ENCODE measurements at places on chromosomes 6 and 20. TPM values are rescaled to one million over a fixed set of nuclear protein-coding genes. Genes with fewer than 3 reads are reported as not detected.

The SLC13A3 gene
- 2.5 TPM for total RNA-seq

The MLIP gene
- total RNA-seq, result not detected

The UBD gene
- total RNA-seq, result not detected

The MAK gene
- under 0.01 TPM for total RNA-seq

The CCN2 gene
- 211 TPM for total RNA-seq

The TCF21 gene
- total RNA-seq, result 6.6 TPM

The WFDC5 gene
- not detected for total RNA-seq

The ZSCAN31 gene
- 4.2 TPM for total RNA-seq

The PGBD1 gene
- 6.9 TPM for total RNA-seq

The RIPOR3 gene
- total RNA-seq, result 0.54 TPM

The NMBR gene
- total RNA-seq, result not detected

The TEAD3 gene
- total RNA-seq, result 5.0 TPM

The TRIM40 gene
- not detected for total RNA-seq

DNA sequence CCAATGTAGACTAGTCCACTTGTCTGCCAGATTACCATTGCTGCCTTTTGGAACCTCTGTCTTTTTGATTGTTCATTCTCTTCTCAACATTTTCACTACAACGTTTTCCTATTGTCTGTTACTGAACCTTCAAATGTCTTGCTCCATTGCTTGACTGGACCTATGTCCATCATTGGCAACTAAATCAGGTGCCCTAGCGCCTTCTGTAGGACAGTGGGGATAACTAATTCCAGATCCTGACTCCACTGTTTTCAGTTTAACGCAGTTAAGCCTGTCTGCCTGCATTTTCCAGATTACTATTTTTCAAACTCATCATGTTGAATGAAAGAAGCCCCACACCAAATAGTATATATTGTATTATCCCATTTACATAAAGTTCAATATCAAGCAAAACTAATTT, 433.6 kb downstream of the RNF144B start:
- no peaks in the 10 kb centered on the region for H3K27me3 ChIP-seq
- H3K27ac ChIP-seq, result no peak overlapping the region
- no peaks in the 10 kb centered on the region for H3K36me3 ChIP-seq
- DNase-seq, result no peak
- no peaks in the 10 kb centered on the region for H3K4me1 ChIP-seq

GRCh38 chr20:23634985-23635767, 2.6 kb downstream of the CST3 start:
- H3K4me3 ChIP-seq, result no peak overlapping the region
- no peak for DNase-seq
- peaks cover 8% of the 10 kb centered on the region for H3K4me1 ChIP-seq
- no peaks in the 10 kb centered on the region for H3K27me3 ChIP-seq

- no peaks in the 10 kb centered on the region for H3K36me3 ChIP-seq
- no peak overlapping the region for H3K27ac ChIP-seq
- H3K4me1 ChIP-seq, result peaks cover 5% of the 10 kb centered on the region
- no peak overlapping the region for H3K4me3 ChIP-seq
- DNase-seq, result no peak
- H3K27me3 ChIP-seq, result no peaks in the 10 kb centered on the region
Measured at GRCh38 chr6:113394216-113394615, 462.9 kb upstream of the MARCKS start.

DNA sequence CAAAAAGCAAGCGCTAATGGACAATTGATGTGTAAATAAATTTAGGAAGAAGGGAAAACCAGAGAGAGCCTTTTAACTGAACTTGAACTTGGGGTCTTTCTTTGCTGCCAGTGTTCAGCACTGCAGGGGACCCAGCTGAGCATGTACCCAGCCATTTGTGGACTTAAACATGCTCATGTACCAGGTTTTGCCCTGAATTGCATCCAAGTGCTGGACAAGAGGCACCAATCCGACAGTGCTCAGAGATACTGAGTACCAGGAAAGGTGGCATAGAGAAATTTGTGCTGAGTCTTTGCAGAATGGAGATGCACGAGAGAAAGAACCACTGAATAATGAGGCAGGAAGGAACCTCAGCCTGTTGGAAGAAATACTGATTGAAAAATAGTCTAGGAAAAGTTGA, 16.0 kb downstream of the AKAP12 start:
- 0 out of 2 replicates have a peak, but pooled peaks cover 2% of the 10 kb centered on the region for H3K36me3 ChIP-seq
- H3K4me1 ChIP-seq, result peaks cover 10% of the 10 kb centered on the region
- no peak for DNase-seq
- no peaks in the 10 kb centered on the region for H3K27me3 ChIP-seq

DNA sequence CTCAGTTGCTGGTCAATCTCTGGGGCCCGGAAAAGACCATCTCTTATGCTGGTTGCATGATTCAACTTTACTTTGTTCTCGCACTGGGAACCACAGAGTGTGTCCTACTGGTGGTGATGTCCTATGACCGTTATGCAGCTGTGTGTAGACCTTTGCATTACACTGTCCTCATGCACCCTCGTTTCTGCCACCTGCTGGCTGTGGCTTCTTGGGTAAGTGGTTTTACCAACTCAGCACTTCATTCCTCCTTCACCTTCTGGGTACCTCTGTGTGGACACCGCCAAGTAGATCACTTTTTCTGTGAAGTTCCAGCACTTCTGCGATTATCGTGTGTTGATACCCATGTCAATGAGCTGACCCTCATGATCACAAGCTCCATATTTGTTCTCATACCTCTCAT, 4.3 kb downstream of the OR2J3 start:
- DNase-seq, result no peak
- no peaks in the 10 kb centered on the region for H3K4me1 ChIP-seq
- H3K36me3 ChIP-seq, result no peaks in the 10 kb centered on the region
- no peak overlapping the region for H3K27ac ChIP-seq

DNA sequence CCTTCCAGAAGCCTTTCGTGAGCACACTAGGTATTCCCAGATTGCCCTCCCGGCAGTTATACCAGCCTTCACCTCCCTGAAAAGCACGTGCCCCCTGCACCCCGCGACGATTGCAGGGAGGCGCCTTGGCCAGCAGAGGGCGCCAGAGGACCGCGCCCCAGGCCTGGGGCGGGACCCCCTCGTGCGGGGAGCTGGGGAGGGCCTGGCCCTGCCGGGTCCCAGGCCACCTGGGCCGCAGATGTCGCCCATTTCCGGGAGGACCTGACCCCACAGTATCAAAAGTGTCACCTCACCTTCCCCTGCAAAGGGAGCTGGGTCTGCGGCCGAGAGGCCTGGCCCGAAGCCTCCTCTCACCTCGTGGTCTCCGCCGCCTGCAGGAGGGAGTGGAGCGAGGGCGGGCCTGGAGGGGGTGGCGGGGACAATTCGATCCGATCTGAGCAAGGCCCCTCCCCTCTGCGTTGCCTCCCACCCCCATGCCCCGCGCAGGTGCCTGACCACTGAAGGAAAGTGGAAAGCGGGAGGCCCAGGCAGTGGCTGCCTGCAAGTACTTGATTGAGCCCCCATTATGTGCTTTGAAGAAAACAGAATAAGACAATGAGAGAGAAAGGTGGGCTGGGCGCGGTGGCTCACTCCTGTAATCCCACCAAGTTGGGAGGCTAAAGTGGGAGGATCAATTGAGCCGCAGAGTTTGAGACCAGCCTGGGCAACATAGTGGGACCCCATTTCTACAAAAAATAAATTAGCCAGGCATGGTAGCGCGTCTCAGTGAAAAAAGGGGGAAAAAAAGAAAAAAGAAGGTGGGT, 3.5 kb upstream of the SNAI1 start:
- H3K4me1 ChIP-seq, result peaks cover 6% of the 10 kb centered on the region
- H3K36me3 ChIP-seq, result peaks cover under 1% of the 10 kb centered on the region
- no peak for DNase-seq
- peak overlapping the region; percentile 20 for H3K4me3 ChIP-seq
- H3K27ac ChIP-seq, result no peak overlapping the region

DNA sequence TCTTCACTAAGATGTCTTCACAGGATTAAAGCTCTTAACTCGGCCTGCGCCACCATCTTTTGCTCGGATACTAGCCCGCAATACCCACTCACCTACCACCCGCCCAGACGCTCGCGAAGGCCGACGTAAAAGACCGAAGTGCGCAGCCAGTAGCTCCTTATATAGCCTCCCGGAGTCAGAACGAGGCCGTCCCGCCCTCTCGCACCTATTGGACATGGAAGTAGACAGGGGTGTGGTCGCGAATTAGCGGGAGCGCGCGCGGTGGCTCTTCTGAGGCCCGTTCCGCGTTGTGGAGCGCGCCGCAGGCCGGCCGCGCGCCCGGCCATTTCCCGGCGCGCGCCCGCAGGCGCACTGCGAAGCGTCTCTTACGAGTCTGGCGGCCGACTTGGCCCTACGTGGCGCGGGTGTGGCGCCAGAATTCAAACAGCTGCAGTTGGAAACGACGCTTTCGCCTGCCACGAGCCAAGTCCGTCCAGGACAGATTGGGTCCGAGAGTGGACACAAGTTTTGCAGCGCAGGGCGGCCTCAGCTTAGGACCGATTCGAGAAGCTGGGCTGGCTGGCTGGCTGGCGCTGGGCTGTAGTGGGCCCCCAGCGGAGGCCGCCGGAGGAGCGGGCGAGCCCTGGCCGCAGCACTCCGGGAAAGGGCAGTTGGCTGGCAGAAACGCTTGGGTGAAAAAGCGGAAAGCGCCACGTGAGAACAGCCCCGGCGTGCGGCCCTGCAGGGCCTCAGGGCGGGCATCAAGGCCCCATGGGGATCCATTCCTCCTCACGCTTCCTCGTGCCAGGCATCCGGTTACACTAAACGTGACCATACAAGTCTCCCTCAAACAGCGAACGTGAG, 36.1 kb upstream of the SYNCRIP start:
- DNase-seq, result peak; percentile 99
- H3K4me3 ChIP-seq, result peak overlapping the region; percentile 75
- peaks cover 6% of the 10 kb centered on the region for H3K36me3 ChIP-seq
- no peaks in the 10 kb centered on the region for H3K27me3 ChIP-seq

- no peaks in the 10 kb centered on the region for H3K27me3 ChIP-seq
- H3K4me3 ChIP-seq, result no peak overlapping the region
Measured at GRCh38 chr6:142707255-142707654, 237.7 kb downstream of the HIVEP2 start.

- H3K4me1 ChIP-seq, result peaks cover 1% of the 10 kb centered on the region
- H3K4me3 ChIP-seq, result no peak within 1 kb of the TSS
Measured at GRCh38 chr20:43558412-43559146, at the start of gene SGK2. TSS of gene SGK2 (plus strand) at chr20:43559027. CDS start at chr20:43566496, 7,469 bp downstream.

DNA sequence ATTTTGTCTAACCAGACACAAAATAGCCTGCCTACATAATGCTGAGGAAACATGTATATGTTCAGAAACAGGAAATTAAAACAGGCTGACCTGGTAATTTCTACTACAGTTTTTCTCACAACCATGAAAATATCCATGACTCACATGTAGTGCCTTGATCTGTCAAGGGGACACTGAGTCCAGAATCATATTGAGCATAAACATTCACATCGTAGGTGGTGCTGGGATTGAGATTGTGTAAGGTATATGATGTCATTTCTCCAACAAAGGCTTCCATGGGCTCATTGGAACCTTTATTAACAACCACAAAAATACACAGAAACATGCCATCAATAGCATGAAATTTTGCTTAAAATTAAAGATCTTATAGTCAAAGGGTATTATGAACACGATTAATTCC, 80.9 kb downstream of the COL12A1 start:
- no peak overlapping the region for H3K4me3 ChIP-seq
- DNase-seq, result peak; percentile 49
- H3K36me3 ChIP-seq, result peaks cover 62% of the 10 kb centered on the region
- peaks cover 11% of the 10 kb centered on the region for H3K4me1 ChIP-seq
- no peaks in the 10 kb centered on the region for H3K27me3 ChIP-seq

Data from IMR-90 (cell line).